ENCODE measurements at places on chromosomes 3 and 15.

GRCh38 chr15:88661761-88662556 is 23.1 kb downstream of the ISG20 start:
- DNase-seq, result no peak

- DNase-seq, result no peak
Observed at GRCh38 chr3:53068176-53068575, 22.3 kb upstream of the SFMBT1 start.

DNA sequence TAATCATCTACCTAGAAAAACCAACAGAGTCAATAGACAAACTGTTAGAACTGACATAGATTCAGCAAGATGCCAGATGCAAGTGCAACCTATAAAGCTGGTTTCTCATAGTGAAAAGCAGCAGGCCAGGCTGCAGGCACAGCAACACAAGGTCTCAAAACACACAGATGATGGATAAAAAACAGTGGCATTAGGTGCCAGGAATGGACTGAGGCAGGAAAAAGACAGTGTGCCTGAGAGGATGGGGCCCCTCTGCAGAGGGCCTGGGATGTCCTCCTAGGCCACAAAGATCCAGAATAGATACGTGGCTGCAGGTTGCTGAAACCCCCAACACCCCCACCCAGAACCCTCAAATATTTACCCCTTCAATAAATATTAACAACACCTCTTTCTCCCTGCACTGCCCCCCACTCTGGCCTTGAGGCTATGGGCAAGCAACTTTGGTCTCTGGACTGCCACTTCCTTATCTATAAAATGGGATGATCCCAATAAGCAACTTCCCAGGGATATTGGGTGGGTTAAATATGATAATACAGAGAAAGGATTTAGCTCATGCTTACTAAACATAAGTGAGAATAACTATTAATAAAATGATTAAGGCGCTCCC is 35.2 kb upstream of the FGD5 start:
- no peak for DNase-seq

DNA sequence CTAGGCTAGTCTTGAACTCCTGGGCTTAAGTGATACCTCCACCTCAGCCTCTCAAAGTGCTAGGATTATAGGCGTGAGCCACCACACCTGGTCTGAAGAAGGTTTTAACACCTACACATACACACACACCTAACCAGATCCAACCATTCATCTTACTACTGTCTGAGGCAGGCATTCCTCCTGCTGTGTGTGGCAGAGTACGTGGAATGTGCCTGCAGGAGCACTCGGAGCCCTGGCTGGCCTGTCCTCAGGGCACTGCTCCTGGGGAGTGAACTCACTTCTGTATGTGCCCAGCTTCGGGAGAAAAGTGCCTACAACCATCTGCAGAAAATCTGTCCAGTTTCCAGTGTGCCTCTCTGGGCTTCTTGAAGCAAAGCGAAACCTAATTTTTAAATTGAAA is 58.2 kb upstream of the LIMD1 start:
- DNase-seq, result no peak

- no peak for DNase-seq
Observed at GRCh38 chr3:49164983-49165720, 979 bp downstream of the CCDC71 start.

GRCh38 chr3:3735919-3736318 is 63.3 kb upstream of the LRRN1 start:
- no peak for DNase-seq

DNA sequence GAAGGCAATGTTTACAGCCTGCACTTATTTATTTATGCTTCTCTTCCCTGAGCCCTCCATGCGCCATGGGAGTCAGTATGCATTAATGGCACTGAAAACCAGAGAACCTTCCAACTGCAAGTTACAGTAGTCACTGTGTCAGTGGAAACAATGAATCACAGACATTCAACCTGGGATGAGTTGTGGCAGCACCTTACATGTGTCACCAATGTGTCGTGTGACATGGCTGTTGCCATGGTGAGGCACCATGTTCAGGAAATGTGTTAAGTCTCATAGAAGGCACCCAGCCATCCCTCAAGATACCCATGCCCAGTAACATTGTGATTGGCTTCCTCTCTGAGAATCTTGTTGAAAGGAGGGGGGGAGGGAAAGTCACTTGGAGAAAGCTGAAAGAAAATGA is 105.0 kb downstream of the FOXP1 start:
- DNase-seq, result peak; percentile 18

- DNase-seq, result peak; percentile 57
Observed at GRCh38 chr3:56303487-56303886, 164.8 kb downstream of the ERC2 start.

- DNase-seq, result peak; percentile 15
Observed at GRCh38 chr3:77254967-77255831, 215.3 kb downstream of the ROBO2 start.

- no peak for DNase-seq
Observed at GRCh38 chr15:92646216-92646615, 9.4 kb downstream of the FAM174B start.

GRCh38 chr3:104916971-104917370 is 449.7 kb upstream of the ALCAM start:
- no peak for DNase-seq

GRCh38 chr3:101065962-101066361 is 72.7 kb upstream of the ABI3BP start:
- DNase-seq, result peak; percentile 73

All from Daoy (cell line).